ENCODE measurements at places on chromosomes 3 and 15. TPM values are rescaled to one million over a fixed set of nuclear protein-coding genes. Genes with fewer than 3 reads are reported as not detected.

Gene ARNT2
- 0.64 TPM for total RNA-seq

Gene LEKR1
- total RNA-seq: 1.2 TPM

Gene SEMA7A
- 4.0 TPM for total RNA-seq

Gene AMOTL2
- total RNA-seq: 33.2 TPM

Gene TEX55
- not detected for total RNA-seq

Gene CDHR4
- total RNA-seq: not detected

Gene PRSS50
- total RNA-seq: not detected

Gene ZNF501
- 1.1 TPM for total RNA-seq

Gene CPN2
- not detected for total RNA-seq

Gene IQCF5
- not detected for total RNA-seq

Gene LDHAL6B
- total RNA-seq: not detected

Gene RLBP1
- not detected for total RNA-seq

Gene UROC1
- not detected for total RNA-seq

DNA sequence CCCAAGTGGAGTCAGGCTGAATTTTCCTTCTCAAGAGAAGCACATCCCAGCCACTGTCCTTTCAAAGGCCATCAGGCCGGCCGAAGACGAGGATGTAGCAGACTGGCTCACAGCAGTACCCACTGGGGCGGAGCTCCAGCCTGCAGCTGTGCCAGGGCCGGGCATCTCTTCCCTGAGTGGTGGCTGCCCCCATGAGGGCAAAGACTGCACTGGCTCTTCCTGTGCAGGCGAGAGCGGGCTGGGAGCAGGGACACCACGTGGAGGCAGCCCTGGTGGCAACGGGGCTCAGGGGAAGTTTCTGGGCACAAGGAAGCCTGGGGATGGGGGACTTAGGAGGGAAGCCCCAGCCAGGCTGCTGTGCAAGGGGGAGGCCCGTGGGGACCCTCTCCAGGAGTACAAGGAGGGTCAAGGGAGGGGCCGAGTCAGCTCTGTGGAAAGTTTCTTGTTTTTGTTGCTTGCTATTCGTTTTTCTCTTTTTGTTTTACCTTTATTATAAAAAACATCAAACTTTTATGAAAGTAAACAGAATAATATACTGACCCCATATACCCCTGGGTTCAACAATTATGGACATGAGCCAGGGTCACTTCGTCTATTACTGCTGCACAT lies 66.1 kb downstream of the RPN1 start:
- peak; percentile 95 for ATAC-seq

- ATAC-seq: peak; percentile 35
These were observed 1.2 kb downstream of the PHC3 start for GRCh38 chr3:170180079-170180907.

DNA sequence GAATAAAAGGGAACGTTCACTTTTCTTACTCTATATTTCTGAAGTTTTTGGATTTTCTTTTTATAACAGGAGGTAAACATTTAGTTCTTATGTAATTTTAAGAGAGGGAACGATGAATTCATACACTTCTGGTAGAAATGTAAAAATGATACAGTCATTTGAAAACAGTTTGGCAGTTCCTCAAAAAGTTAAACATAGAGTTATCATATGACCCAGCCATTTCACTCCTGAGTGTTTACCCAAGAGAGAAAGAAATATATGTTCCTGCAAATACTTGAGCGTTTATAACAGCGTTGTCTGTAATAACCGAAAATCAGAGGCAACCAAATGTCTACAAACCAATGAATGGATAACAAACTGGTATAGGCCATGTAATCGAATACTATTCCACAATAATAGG lies 20.8 kb upstream of the CCR9 start:
- ATAC-seq: no peak

DNA sequence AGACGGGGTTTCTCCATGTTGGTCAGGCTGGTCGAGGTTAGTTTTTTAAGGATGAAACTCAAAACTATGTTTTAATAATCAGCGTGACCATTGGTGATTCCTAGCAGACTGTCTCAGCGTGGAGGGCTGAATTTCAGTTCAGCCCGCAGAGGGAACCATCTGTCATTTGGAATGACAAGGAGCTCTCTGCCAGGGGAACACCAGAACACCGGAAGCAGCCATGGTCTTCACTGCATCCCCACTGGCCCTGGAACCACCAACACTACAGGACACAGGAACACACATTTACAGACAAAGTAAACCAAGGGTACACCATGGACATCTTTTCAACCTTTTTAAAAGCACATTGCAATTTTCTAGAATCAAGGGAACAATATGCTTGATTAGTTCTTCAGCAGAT lies 424.7 kb downstream of the FHIT start:
- ATAC-seq: no peak

DNA sequence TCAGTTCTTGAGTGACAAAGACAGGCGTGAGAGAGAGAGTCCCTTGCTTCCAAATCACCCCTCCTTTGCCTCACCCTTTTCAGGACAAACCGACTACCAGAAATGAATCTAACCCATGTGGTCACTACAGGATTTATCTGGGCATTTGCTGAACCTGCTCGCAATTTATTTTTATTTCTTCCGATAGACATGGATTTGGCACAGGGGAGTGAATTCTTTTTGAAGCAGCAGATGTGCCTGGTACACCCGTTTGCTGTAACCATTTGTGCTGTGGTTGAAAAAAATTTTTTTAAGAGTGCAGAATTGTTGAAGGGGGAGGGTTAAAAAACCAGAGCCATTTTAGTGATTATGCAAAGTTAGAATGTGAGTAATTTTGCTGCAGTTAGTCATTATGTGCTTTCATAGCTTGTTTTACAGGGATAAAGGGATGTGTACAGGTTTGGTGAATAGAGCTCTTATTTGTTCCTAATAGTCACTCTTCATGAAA lies 442.0 kb downstream of the LPP start:
- peak; percentile 51 for ATAC-seq

- no peak for ATAC-seq
These were observed 95.3 kb downstream of the CHRNA7 start for GRCh38 chr15:32125595-32125994.

- ATAC-seq: no peak
These were observed 118.8 kb downstream of the SRGAP3 start for GRCh38 chr3:9130345-9131305.

DNA sequence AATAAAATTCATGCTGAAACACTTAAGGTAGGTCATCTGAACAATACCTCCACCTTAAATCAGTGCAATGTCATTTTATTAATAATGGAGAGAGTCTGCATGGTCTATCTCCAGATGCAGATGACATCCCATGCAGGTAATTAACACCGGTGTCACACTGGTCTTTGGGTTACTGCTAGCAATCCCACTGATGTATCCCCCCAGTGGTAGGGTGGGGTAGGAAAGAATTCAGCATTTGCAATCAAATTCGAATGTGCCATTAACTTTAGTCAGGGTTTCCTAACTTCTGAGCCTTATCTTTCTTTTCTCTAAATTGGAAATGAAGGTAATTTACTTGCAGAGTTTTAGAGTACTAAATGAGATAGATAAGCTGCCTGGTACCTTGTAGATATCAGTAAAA lies 44.4 kb downstream of the KIF15 start:
- ATAC-seq: no peak

DNA sequence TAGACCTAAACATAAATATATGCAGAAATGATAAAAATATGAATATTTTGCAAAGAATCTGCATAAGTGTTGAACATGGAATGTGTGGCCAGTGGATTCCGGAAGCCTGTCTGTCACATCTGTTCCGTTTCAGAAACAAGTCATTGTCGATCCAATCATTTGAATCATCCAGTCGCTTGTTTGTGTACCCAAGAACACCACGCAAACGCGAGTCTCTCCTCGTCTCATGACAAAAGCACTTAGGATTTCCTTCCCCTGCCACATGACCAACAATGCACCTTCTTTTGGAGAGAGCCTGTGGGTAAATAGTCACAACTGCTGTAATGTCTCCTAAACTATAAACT lies 80.2 kb downstream of the FMN1 start:
- no peak for ATAC-seq

- no peak for ATAC-seq
These were observed 7.4 kb downstream of the ZFAND6 start for GRCh38 chr15:80066912-80067311.

- ATAC-seq: no peak
These were observed 156.2 kb upstream of the NSMCE3 start for GRCh38 chr15:29425864-29426263.

DNA sequence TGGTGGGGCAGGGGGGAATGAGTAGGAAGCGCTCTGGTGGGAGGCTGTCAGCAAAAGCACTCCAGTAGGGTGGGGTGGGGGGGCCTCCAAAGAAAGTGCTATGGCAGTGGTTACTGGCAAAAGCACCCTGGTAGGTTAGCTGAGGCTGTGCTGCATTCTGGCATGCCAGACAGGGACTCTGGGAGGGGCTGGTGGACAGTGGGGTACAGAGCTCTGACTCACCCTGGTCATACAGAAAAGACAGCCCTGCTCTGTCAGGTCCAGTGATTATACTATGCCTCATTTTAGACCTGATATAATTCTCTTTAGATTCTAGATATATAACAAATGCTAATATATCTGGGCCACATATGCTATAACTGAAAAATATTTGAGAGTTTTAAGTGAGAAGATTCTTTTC lies 82.8 kb upstream of the CPNE4 start:
- no peak for ATAC-seq

- ATAC-seq: no peak
These were observed 963.7 kb downstream of the PLOD2 start for GRCh38 chr3:145197051-145197820.

- no peak for ATAC-seq
These were observed 390.3 kb downstream of the GABRB3 start for GRCh38 chr15:26382444-26383072.

GRCh38 chr3:196969660-196970546 lies 1.3 kb upstream of the PIGZ start:
- ATAC-seq: peak; percentile 82

- ATAC-seq: no peak
These were observed 68.4 kb upstream of the CD96 start for GRCh38 chr3:111473550-111473949.

GRCh38 chr15:38440353-38441129 lies 13.4 kb upstream of the FAM98B start:
- ATAC-seq: peak; percentile 94

- ATAC-seq: no peak
These were observed 105.7 kb downstream of the PPP2R3A start for GRCh38 chr3:136070953-136071949.

GRCh38 chr15:61080221-61081026 lies 148.7 kb downstream of the RORA start:
- no peak for ATAC-seq

DNA sequence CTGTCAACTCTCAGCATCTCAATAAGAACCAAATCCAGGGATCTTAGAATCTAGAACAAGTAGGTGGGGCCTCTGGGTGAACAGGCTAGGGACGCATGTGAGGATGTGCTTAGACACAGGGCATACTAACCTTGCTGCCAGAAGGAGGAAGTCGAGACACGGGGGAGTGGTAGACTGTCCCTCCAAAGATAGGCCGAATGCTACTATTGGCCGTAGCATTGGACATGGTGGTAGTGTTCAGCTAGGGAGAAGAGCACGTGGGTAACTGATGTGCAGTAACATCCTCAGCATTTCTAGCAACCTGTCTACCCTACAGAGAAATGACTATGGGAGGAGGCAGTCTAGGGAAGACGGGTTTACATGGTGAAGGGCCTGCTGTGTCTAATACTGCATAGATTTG lies 15.6 kb downstream of the RCCD1 start:
- no peak for ATAC-seq

- ATAC-seq: no peak
These were observed 101.8 kb downstream of the XXYLT1 start for GRCh38 chr3:195169011-195169649.

DNA sequence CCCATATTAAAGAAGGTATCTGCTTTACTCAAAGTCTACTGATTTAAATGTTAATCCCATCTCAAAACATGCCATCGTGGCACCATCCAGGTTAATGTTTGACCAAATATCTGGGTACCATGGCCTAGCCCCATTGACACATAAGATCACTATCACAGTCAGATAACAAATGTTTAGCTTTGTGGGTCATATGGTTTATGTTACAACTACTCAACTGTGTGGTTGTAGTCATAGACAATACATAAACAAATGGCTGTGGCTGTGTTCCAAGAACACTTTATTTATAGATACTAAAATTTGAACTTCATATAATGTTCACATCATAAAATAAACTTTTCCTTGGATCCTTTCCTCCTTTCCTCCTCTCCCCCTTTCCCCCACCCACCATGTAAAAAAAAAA lies 9.8 kb upstream of the SNRPN start:
- no peak for ATAC-seq

DNA sequence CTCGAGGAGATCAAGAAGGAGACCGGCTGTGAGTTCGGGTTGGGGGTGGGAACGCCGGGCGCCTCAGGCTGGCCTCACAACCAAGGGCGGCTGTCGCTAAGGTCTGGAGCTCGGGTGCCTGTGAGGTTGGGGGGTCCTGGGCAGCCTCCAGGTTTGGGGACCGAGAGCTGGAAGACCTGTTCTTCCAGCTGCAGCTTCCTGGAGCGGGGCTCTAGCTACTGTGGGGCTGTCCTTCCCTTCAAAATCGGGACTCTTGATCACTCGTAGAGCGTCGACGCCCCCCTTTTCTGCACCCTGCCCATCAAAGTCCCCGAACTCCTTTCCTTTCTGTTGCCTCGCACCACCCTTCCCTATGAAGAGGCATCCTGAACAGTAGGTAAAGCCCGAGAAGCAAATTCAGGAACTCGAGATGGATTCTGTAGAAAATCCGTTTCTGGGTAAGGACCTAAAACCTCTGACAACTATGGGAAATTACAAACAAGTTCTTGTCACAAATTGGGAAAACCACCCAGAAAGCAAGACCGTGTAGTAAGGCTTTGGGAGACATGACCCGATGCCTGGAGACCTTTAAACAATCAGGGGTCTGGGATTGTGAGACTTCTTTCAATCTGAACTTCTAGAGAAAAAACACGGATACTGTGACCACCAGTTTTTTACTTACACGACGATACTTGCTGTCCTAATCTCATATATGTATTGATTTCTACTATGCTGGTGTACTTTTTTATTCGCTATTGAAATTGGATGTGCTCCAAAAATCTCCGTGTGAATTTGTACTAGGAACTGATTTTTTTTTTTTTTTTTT lies 556 bp downstream of the CHP1 start:
- ATAC-seq: peak; percentile 48

- no peak for ATAC-seq
These were observed 469.4 kb upstream of the ROBO2 start for GRCh38 chr3:76570436-76571057.
